ENCODE measurements at places on chromosomes 6 and 20.

- no peak for DNase-seq
Measured at GRCh38 chr6:109852713-109853112, 125.4 kb upstream of the GPR6 start.

DNA sequence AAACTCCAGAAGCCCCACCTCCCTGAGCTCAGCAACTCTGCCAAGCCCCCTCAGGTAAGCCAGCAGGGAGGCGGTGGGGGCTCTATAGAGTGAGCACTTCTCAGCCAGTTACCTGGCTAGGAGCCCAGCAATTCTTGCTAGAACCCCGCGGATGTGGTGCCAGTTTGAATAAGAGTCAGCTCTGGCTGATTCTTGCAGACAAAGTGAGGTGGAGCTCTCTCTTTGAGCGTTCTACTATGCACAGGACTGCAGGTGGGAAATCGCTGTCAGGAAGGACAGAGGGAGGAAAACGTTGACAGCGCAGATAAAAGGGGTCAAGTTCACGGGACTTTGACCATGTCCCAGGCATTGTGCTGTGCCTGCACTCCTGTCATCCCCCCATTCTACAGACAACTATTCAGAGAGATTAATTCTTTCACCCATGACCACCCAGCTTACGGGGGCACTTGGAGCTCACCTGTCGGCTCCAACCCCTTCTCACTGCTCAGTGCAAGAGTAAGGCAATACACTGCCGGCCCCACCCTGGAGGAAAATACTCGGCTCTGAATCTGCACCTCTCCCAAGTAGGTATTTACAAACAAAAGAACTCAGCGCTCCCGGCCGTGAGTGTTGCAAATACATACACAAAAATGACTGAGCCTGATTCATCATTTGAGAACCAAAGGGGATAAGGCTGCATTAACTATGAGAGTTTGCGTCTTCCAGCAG lies 92.9 kb downstream of the ANKRD60 start:
- DNase-seq = peak; percentile 69

- no peak for DNase-seq
Measured at GRCh38 chr6:159151266-159151855, 17.8 kb upstream of the FNDC1 start.

DNA sequence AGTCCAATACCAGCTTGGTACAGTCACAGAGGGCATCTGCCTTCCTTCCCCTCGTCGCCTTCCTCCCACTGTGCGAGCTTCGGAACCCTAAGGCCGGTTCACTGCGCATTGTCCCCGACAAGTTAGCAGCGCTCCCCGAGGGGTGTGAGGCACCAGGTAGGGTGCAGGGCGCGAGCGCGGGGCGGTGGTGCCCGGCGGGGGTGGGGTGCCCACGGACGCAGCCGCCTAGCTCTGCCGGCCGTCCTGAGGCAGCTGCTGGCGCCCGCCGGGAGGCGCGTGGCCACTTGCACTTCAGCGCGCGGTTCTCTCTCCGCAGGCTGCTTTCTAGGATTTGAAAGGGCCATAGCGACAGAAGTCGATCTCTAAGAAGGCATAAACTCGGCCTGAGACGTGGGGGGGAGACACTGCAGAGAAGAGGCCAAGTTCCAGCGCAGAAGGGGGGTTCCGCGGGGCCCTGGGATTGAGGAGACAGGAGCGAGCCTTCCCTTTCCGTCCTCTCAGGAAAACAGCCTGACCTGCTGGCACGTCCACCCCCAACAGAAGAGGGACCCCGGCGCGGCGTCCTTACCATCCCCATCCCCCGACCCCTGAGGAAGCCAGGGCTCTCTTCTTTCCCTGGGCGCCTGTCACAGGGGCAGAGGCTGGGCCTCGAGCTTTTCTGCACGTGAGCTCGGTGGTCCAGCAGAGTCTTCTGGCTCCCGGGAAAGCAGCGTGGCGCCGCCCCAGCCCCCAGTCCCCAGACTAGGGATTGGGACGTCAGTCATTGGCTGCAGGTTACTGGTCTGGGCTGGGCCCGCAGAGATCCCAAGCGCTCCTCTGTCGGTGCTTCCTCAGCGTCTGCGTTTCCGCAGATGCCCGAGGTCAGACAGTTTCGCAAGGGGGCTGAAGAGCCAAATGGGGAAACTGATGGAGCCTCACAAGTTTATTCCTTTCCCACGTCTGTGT lies 15.6 kb upstream of the PRDM13 start:
- no peak for DNase-seq

DNA sequence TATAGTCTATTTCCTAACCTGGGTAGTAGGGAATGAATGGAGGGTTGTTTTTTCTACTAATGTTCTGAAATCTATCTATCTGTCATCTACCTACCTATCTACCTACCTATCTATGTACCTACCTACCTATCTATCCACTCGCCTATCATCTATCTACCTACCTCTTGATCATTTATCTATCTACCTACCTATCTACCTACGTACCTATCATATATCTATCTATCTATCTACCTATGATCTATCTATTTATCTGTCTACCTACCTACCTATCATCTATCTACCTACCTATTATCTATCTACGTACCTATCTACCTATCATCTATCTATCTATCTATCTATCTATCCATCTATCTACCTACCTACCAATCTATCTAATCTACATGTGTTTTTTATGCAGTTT lies 62.5 kb upstream of the PHACTR1 start:
- DNase-seq = no peak

GRCh38 chr6:36777801-36778200 lies 61.4 kb downstream of the CPNE5 start:
- DNase-seq = no peak

- DNase-seq = no peak
Measured at GRCh38 chr6:146337376-146337775, 206.3 kb upstream of the RAB32 start.

- DNase-seq = no peak
Measured at GRCh38 chr6:77055711-77056110, 407.6 kb downstream of the HTR1B start.

DNA sequence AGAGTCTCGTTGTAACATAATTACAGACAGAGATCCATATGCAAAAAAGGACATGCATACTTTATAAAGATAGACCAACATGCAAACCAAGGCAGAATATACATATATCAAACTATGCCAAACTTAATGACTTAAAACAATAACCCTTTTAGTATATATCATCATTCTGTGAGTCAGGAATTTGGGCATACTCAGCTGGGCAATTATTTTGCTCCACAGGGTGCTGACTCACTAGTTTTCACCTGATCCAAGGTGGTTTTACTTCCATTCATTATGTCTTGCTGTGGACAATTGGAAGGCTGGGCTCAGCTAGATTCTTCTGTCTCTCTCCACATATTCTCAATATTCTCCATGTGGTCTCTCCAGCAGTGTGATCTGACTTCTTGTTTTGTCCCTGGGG lies 41.2 kb upstream of the RNF146 start:
- no peak for DNase-seq

All from coronary artery (tissue), 2 donors.